ENCODE measurements at places on chromosomes 5 and 9.

DNA sequence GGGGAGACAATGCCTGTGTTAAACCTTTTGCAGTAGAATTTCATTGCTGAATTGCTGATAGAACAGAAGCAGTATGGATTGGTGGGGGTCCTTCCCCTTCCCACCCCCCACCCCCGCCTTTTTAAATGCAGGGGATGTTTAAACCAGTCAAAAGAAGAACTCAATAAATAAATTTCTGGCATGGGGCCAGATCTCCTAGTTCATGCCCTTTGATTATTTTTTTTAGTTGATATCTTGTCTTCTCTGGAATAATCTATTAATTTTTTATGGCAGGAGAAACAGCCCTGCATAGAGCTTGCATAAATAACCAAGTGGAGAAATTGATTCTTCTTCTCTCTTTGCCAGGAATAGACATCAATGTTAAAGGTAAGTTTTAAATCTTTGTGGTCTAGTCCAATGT, 72.8 kb downstream of the SLF1 start:
- DNase-seq = no peak

DNA sequence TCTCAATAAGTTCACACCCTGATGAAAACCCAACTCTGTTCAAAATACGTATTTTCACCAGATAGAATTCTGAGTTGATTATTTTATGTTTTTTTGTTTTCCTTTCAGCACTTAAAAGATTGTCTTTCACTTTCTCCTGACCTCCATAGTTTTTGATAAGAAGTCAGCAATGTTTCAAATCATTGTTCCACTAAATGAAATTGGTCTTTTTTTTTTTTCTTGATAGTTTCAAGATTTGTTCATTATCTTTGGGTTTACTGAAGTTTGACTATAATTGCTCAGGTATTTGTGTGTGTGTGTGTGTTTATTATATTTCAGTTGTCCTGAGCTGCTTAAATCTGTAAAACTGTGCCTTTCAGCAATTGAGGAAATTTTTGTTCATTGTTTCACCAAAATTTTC, 498.7 kb downstream of the TLE1 start:
- DNase-seq = no peak

- DNase-seq = no peak
Measured at GRCh38 chr5:173707392-173707791, 90.9 kb upstream of the BOD1 start.

DNA sequence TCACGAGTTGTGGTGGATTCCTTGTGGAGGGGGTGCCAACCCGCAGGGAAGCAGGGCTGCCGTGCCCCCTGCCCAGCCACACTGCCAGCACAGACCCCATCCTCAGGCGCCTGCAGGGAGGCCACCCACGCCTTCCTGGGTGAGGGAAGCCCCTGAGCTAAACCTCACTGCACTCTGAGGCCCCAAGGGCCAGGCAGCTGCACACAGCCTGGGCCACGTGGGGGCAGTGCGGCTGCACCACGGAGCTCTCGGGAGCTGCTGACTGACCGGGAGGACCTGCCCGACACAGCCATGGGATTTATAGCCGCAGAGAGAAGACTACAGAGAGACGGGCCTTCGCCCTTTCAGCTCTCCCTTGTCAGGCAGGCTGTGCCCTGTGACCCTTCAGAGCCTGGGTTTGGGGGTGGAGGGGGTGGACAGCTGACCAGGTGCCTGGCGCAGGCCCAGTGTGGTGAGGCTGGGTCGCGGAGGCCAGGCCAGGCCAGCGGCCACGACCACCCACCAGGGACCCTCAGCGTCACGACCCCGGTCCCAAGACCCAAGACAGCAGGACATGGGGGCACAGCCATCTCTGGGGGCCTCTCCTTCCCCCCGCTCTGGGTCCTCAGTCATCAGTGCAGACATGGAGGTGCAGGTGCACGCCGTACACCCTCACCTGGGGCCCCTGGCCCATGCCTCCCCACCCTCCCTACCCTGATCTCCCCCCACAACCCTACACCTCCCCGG, 4.3 kb upstream of the AHRR start:
- DNase-seq = no peak

DNA sequence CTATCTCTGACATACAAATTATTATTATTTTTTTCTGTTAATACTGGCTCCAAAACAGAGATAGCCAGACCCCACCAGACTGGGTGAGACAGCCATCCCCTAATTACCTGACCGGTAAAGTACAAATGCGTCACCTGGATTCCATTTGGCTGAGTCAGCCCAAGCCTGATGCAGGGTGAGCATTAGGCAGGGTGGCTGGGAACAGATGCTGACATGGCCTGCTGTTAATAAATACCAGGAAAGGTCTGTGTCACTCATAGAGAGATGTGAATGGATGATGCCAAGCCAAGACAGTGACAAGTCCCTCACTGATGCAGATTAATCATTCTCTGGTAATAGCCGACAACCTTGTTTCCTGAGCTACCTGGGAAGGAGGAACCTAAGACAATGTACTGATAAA, 183.5 kb downstream of the TRIM32 start:
- no peak for DNase-seq

DNA sequence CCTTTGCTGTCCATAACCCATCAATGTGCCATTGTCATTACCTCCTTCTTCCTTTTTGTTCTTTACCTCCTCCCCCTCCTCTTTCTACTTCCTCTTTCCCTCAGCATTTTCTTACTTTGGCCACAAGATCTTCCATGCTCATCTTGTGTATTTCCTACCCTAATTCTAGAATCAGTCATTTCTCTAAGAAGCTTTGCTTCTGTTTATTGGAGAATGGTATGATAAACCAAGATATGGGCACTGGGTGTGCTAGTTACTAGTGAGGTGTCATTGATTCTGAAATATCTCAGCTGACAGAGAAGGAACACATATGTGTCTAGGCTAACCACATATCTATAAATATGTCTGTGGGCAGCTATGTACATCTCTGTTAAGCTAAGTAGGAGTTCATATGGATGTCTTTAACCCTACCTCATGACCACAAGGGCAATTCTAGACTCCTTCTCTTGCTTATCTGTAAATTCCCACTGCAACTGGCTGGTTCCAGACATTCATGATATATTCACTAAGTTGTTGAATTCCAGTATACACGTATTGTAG, 2051.3 kb upstream of the CDH9 start:
- DNase-seq = no peak

- no peak for DNase-seq
Measured at GRCh38 chr5:76221311-76221710, 138.1 kb downstream of the SV2C start.

DNA sequence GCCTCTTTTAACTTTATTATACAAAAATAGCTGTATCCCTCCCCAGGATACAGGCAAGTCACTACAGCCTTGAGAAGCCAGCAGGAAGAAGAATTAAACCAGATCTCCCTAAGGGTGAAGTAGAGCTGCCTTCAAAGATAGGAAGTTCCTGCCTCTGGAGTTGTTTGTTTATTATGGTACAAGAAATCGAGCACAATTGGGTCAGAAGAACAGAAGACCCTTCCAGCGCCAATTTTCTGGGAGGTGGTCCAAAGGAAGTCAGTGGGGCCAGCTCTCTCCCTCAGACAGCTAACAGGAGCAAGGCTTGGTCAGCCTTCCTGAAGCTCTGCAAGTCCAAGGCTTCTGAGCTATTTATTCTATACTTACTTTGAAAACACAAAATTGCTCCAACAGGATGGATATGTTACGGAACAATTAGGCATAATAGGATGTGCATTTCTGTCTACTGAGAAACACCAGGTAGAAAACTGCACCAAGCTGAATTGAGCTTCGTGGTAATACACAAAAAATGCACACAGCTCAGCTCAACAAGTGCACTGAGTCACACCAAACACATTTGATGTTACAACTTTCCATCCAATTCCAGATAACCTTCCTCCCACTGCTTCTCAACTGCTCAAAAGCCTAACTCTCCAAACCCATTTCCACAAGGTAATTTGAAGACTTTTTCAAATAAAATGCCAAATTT, 16.0 kb downstream of the SERINC5 start:
- no peak for DNase-seq

DNA sequence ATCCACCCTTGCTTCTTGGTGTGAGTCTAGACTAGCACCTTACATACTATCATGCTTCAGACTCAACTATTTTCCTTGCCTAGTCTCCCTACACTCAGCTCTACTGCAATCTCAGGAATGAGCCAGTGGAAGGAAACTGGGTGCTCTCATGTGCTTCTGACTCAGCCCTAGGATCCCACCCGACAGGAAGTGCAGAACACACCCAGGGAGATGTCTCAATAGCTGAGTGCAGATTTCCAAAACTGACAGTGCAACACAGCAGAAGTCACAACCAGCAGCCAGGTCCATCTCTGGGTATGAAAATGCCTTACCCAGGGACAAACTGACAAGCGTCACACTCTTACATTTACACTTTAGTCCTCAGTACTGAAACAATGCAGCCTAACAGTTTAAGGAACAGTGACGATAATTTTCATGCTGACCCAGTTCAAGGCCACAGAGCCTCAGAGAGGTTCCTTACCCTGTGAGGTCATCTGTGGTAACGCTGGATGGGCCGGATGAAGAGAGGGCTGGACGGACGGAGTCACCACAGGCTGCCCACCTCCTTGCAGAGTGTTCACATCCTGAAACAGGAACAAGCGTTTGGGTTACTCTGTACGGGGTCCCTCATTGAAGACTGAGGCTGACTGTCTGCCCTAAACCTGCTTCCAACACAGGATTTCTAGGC, 33.0 kb downstream of the FKBP15 start:
- peak; percentile 73 for DNase-seq

DNA sequence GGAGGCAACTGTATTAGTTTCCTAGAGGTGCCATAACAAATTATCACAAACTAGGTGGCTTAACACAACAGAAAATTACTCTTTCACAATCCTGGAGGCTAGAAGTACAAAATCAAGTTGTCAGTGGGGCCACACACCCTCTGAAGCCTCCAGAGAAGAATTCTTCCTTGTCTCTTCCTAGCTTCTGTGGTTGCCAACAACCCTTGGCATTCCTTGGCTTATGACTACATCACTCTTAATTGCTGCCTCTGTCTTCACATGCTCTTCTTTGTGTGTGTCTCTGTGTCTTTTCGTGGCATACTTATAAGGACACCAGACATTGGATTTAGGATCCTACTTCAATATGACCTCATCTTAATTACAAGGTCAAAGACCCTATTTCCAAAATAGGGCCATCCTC, 327.5 kb downstream of the CHSY3 start:
- no peak for DNase-seq

GRCh38 chr5:162323466-162323865, 255.9 kb downstream of the GABRG2 start:
- no peak for DNase-seq

GRCh38 chr9:19969721-19970120, 180.9 kb upstream of the SLC24A2 start:
- no peak for DNase-seq

GRCh38 chr9:123218831-123219230, 49.6 kb downstream of the STRBP start:
- no peak for DNase-seq

GRCh38 chr5:132746954-132747615, at the start of gene CCNI2:
TSS of gene CCNI2 (plus strand) at chr5:132747426. CDS start at chr5:132747496, 70 bp downstream.
- DNase-seq = no peak

DNA sequence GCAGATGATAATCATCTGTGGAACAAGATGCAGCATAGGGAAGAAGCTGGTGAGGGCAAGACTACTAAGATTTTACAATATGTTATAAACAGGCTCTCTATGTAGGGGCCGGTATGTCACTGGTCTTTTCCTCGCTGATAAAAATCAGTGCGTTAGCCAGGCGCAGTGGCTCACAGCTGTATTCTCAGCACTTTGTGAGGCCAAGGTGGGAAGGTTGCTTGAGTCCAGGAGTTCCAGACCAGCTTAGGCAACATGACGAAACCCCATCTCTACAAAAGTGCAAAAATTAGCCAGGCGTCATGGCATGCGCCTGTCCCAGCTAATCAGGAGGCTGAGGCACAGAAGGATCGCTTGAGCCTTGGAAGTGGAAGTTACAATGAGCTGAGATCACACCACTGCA, 135.9 kb downstream of the TUSC1 start:
- DNase-seq = no peak

DNA sequence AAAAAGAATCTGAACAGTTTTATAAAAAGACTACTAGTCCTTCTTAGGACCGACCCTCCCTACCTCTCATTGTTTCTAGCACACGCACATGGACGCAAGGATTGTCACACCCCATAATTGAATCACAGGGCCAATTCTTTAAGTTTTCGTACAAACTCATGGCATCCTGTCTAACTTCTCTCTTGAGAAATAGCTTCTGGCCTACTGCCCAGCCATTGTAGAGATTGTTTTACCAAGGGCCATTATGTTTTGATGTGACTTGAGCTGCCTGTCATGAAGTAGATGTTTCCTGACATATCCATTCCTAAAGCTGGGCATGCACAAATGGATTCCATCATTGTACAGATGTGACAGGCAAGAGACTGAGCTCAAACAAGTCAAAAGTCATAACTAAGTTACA, 1672.1 kb upstream of the C9orf72 start:
- no peak for DNase-seq

Data from BJ (cell line).